ENCODE measurements at places on chromosomes 11 and 22.
A peak's percentile ranks its signal among the peaks of the same experiment; 100 is the strongest.

GRCh38 chr11:78037056-78037455, 14.0 kb upstream of the KCTD14 start:
- DNase-seq: no peak

GRCh38 chr22:39655004-39655579, 84.5 kb downstream of the CACNA1I start:
- DNase-seq: peak; percentile 28

DNA sequence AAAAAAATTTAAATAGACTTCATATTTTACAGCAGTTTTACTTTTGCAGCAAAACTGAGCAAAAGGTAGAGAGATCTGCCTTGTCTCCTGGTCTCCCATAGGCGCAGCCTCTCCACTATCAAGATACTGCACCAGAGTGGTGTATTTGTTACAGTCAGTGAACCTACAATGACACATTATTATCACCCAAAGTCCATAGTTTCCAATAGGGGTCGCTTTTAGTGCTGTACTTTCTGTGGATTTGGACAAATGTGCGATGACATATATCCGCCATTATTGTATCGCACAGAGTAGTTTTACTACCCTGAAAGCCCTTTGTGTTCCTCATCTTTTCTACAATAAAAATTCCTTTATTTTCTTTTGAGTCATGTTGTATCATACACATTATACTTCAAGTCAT, 153.2 kb upstream of the CCDC179 start:
- no peak for DNase-seq

GRCh38 chr11:18229501-18229900, 7.1 kb downstream of the SAA4 start:
- DNase-seq: no peak

GRCh38 chr11:1017269-1018005, 19.1 kb downstream of the MUC6 start:
- DNase-seq: no peak

GRCh38 chr11:95702526-95702925, 87.1 kb downstream of the FAM76B start:
- peak; percentile 55 for DNase-seq

DNA sequence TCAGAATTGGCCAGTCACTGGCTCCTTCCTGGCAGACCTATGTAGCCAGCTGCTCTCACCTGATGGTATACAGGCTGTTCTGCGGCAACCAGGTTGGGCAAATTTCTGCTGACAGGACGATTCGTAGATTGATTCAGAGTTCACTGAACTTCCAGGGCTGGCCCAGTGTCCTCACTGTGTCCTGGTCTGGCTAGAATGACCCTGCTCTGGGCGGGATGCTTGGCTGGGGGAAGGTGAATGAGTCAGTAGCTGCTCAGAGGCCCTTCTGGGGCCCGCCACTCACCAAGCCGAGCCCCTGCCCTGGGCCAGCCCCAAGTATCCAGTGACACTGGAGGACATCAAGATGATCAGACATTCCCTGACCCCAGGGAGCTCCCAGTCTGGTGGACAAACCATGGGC, 62.9 kb upstream of the WNT11 start:
- DNase-seq: no peak

DNA sequence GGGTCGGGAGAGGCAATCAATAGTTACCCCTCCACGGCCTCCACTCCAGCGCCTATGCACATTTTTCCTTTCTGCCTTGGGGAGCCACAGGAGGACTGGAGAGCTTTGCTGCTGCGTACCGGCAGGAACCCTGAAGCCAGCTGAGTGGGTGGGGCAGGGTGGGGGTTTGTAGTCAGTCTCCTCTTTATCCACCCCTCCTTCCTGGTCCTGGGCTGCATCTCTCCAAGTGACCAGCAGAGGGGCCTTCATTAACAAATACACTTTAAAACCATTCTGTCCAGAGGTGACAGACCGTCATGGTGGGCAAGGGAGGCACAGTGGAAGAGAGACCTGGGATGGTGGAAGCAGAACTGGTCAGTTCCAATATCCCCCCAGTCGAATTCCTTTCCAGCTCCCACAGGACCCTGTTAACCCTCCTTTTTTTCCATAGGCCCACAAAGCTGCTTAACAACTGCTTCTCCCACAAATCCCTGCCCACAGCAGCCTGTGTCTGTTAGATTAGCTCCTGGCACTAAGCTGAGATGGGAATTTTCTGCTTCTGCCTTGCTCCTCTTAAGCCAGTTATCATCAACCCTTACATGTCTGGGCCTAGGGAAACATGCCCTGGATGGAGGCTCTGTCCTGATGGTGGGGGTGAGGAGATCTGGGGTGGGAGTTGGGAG, 3.9 kb upstream of the ABCG4 start:
- DNase-seq: peak; percentile 82

GRCh38 chr11:113908098-113908497, 3.5 kb downstream of the HTR3B start:
- peak; percentile 42 for DNase-seq

GRCh38 chr22:19357270-19358105, 66.0 kb upstream of the CLTCL1 start:
- no peak for DNase-seq

DNA sequence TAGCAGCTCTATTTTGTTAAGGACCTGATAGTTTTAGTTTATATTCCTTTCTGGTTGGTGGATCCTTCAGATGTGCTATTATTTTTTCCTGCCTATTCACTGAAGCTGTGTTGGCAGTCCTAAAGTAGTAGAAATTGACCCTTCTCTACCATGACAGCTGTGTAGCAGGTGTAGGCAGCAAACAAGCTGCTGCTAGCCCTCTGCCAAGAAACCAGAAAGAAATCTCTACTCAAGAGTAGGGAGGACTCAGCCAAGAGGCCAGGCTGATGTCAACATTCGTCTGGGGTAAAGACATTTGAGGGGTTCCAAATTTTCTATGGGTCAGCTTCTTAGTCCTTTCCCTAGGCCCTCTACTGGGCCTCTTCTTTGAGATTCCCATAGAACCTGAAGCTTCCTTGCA, 51.2 kb downstream of the CSTF3 start:
- peak; percentile 28 for DNase-seq

DNA sequence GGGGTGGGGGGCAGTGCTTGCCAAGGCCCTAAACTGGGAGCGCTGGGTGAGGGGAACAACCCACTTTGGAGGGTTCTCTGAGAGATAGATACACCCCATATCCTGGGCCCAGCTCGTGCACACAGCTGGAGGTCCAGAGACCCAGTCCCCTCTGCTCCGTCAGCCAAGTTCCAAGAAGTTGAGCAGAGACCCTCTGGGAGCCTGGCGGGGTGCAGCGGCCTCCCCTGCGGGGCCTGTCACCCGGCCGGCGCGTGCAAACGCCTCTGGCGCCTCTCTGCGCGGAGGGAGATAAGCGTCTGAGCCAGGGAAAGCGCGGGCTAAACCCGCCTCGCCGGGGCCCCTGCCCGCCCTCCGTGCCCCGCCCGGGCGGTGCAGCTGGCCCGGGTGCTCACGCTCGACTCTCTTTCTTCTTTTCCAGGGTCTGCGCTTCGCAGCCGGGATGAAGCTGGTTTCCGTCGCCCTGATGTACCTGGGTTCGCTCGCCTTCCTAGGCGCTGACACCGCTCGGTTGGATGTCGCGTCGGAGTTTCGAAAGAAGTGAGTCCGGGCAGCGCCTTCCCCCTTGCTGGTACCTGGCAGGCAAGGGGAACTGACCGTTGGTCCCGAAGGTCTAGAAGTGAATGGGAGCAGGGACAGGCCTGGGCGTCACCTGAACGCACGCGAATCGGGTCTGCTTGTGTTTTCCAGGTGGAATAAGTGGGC, 540 bp downstream of the ADM start:
- DNase-seq: peak; percentile 72

DNA sequence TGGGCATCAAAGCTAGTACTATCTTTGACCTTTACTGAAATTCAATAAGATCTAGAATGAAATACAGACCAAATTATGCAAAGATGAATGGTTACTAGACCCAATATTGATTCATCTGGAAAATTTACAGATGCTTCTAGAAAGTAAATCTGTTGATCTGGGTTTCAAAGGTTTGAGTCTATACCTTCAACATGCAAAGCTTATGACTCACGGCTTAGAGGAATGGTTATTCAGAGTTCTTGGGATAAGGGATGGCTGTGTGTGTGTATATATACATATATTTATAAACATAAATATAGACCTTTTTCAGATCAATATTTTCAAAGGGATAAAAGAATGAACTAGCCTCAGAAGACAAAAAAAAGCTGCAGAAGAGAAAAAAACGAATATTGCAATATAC, 1.3 kb downstream of the SPTY2D1 start:
- no peak for DNase-seq

GRCh38 chr11:65880844-65881421, 1.3 kb downstream of the CTSW start:
- DNase-seq: no peak

- DNase-seq: no peak
Measured at GRCh38 chr11:22169833-22170232, 23.1 kb upstream of the ANO5 start.

GRCh38 chr11:79471071-79471844, 30.4 kb upstream of the TENM4 start:
- DNase-seq: no peak

- DNase-seq: no peak
Measured at GRCh38 chr22:50089682-50090411, at the start of gene MOV10L1. Gene MOV10L1 (plus strand): TSS chr22:50090006. CDS start chr22:50090089, 83 bp downstream.

DNA sequence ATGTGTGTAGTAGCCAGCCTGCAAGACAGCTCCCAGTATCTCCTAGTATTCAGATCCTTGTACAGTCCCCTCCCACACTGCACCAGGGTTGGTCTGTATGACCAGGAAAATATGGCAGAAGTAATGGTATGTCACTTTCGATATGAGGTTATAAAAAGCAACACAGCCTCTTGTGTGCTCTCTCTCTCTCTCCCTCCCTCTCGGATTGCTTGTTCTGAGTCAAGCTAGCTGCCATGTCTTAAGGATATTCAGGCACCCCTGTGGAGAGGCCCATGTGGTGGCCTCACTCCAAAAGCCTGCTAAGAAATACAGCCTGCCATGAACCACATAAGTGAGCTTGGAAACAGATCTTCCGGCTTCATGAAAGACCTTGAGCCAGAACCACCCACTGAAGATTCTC, 25.4 kb downstream of the FXYD6 start:
- DNase-seq: peak; percentile 56

- DNase-seq: no peak
Measured at GRCh38 chr22:50045211-50046018, 12.7 kb downstream of the TTLL8 start.

GRCh38 chr11:78833237-78833636, 258.6 kb upstream of the NARS2 start:
- no peak for DNase-seq

DNA sequence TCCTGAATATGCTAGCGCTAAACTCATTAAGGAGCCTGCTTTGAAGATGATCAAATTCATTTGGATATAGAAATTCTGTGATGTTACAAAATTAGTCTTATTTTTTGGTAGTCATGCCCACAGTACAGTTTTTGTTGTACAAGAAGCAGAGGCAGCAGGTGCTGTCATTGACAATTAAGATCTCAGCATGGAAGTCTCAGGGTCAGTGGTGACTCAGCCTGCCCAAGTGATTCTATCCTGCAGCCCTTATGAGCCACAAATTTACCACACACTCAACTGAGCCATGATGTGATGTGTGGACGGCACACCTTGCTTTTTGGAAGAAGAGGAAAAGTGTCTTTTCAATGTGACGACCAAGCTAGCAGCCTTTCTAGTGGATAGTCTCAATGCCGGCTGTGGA, 153.6 kb upstream of the SORL1-AS1 start:
- no peak for DNase-seq

- no peak for DNase-seq
Measured at GRCh38 chr11:70574725-70575347, 176.5 kb downstream of the CTTN start.

DNA sequence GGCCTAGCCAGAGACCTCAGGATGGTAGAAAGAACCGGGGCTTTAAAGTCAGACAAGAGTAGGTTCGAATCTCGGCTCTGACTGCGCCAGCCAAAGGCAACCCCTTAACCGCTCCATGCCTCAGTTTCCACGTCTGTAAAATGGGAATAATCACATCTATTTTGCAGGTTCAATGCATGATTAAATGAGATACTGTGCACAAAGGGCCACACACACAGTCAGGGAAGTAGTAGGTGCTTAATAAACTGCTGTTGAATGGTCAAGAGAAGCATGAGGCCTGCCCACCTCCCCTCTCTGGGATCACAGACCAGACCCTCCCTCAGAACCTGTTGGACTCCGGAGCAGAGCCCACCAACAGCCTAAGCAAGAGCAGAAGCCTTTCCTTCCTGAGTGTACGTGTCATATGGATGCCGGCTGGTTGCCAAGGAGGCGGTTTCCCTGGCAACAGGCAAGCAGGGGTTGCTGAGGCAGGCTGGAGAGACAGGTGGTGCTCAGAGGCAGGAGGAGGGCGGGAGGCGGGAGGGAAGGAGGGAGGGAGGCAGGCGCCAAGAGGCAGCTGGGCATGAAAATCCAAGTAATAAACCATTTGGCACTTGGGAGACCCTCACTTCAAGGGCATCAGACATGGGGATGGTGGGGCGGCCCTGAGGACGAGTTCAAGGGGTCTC, 43.9 kb downstream of the NFAM1 start:
- peak; percentile 96 for DNase-seq

GRCh38 chr22:48489551-48490499, 1337.8 kb downstream of the BRD1 start:
- peak; percentile 77 for DNase-seq

DNA sequence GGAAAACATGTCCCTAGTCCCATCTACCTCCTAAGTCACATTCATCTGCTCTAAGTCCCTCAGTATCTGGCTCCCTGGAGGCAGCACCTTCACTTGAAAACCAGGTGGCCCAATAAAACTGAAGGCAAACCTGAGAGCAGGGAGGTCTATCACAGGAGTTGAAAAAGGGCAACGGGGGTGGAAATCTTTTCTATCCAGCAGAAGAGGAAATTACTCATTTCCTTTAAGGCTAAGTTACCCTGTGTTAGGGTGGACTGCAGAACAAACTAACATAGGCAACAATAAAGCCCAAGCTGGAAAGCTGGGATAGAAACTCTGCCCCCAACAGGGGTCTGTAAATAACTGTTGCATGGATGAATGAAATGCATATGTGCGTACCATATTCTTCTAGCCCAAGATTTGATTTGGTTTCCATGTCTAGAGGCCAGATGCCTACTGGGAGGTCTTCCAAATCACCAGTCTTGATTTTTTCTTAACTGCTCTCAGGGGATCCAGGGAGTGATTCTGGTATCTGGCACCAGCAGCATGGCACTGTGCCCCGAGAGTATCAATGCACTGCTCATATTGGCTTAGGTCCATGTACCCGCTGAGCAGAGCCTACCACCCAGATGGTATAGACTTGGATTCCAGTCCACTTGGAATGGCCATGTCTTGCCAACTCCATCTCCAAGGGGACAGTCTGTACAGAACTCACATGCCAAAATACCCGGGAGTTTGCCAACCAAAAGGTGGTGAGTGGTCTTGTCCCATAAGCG, 350.0 kb upstream of the NCAM1 start:
- no peak for DNase-seq

DNA sequence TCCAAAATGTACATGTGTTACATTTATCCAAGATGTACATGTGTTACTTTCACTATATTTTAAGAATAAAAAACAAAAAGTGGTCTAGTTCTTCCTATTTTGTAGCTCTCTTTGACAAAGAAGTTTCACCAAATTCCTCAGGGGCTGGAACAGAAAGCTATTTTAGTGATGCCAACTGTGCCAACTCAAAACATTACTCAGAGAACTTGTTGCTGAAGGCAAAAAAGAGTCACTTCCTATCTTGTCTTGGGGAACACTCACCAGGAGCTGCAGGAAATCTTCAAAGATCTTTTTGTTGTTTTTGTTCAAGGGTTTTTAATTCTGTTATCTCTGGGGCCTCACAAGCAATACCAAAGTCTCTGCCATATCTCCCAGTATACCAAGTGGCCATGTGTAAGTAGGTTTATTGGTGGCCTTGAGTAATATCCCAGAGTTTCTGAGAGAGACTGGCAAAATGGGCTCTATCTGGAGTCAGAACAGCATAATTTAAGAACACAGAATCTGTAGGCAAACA, 13.6 kb upstream of the EED start:
- no peak for DNase-seq
